HCEC 1CT (cell line): ENCODE measurements at places on chromosomes 13 and 19.
A peak's percentile ranks its signal among the peaks of the same experiment; 100 is the strongest.

DNA sequence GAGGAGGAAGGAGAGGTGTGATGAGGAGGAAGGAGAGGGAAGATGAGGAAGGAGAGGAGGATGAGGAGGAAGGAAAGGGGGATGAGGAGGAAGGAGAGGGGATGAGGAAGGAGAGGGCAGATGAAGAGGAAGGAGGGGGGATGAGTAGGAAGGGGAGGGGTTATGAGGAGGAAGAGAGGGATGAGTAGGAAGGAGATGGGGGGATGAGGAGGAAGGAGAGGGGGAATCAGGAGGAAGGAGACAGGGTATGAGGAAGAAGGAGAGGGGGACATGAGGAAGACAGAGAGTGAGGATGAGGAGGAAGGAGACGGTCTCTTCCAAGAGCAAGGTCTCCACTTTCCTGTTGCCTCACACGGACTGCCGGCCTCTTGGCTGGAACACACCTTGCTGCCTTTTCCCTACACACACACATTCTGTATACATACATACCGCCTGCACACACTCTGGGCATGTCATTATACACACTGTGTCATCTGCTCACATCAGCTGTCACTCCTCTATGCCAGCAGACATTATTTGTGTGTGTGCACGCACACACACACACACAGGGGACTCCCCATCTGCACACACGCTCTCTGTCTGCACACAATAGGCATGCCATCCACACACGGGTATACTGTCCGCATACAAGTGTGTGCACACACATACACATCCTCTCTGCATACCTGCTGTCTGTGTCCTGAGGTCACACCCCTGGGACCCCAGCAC is 11.1 kb upstream of the VSTM2B start:
- DNase-seq, result no peak

DNA sequence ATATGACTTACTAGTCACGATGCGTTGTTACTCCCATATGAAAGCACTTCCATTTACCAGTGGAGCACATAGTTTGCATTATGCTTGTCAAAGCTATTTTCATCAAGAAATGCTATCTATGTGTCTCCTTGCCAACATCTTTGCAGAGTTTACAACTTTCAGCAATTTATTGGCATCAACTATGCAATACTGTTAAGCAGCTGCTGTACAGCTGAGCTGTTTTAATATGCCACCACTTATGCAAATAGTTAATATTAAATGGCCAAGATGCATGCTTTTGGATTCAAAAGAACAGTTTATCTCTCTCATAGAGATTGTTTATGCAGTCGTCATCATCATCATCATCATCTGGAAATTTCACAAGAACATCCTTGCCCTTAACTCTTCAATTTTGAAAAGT is 67.9 kb upstream of the KLF5 start:
- no peak for DNase-seq

- DNase-seq, result no peak
These were observed 14.0 kb downstream of the KLK4 start for GRCh38 chr19:50897191-50897607.

DNA sequence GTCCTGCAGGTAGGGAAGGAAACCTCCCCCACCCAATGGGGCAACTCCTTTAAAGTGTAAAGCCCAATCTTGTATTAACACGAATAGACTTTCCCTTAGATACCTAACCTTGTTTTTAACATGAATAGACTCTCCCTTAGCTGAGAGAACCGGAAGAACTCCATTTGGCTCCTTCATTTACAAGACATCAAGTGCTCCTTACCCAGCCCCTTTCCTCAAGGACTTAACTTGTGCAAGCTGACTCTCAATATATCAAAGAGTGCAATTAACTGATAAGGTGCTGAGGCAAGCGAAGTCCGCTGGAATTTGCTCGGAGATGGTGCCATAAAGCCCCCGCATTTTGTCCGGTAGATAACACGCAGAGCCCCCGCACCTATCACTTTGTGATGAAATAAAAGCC is 9.9 kb upstream of the ZNF90 start:
- DNase-seq, result no peak

GRCh38 chr19:56145698-56146097 is 4.6 kb downstream of the ZNF444 start:
- no peak for DNase-seq

- no peak for DNase-seq
These were observed 6.8 kb downstream of the F2RL3 start for GRCh38 chr19:16895467-16896145.

DNA sequence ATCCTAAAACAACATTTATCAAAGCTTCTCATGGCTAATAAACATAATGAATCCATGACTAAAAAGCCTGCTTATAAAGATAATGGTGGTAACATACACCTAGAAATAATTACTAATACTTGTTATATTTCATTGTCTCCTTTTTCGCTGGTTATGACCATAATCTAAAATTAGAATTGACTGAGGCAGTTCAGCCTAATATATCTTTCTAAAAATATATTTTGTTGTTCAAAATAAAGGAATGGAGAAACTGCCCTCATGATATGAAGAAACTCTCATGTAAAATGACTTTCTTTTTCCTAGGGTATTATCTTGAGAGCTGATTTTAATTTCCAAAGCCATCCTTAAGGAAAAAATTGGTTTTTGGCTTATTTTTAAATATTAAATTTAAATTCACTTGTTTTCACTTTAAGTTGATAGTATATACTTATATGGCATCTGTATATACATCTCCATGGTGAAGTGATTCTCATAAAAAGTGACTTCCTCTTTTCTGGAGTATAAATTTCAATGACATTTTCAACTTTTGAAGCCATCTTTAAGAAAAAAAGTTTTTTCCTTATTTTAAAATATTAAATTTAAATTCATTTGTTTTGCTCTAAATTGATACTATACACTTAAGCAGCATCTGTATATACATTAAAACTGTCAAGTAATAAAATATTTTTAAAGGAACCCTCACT is 204.6 kb downstream of the VWA8 start:
- DNase-seq, result no peak

DNA sequence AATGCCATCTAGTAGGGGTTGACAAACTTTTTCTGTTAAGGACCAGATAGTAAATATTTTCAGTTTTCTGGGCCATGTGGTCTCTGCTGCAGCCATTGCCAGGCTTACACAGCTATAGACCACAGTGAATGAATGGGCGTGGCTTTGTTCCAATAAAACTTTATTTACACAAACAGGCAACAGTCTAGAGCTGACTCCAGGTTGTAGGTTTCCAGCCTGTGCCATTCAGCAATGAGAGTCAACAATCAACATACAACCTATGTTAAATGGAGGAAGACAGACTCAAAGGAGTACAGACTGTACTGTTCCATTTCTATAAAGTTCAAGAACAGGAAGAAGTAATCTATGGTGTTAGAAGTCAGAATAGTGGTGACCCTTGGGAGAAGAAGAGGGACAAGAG is 15.2 kb upstream of the IZUMO2 start:
- no peak for DNase-seq

DNA sequence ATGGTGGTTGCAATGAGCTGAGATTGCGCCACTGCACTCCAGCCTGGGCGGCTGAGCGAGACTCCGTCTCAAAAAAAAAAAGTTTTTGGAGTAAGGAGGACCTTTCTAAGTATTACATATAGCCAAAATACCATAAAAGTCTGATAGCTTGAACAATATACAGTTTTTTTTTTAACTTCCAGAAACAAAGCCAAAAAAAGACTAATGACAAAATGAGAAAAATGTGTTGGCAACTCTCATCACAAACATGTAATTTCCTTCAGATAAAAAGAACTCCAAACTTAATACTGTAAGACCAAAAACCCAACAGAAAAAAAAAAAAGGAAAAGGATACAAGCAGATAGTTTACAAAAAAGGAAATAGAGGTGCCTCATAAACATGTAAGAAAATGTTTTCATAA is 68.2 kb upstream of the MED4 start:
- DNase-seq, result no peak

DNA sequence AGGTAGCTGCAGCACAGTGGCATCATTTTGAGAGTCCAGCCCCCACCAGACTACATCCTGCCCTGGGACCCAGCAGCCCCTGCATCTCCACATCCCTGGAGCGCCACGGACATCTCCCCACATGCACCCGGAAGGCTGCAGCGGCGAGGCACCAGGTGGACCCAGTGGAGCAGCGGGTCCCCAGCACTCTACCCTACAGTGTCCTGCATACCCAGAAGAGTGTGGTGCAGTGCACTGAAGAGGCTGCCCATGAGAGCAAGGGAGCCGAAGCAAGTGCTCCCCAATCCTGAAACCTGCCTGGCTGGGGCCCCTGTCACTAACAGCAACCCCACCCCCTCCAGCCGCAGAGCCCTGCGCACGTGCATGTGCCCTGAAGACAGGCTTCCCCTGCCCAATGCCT is 21.3 kb upstream of the SLC7A9 start:
- DNase-seq, result no peak

GRCh38 chr13:27833206-27833605 is 40.9 kb downstream of the GSX1 start:
- DNase-seq, result no peak

GRCh38 chr19:41860419-41861115 is 512 bp downstream of the RPS19 start:
- DNase-seq, result no peak

GRCh38 chr19:7706955-7707456 is 5.1 kb upstream of the FCER2 start:
- no peak for DNase-seq

- peak; percentile 56 for DNase-seq
These were observed 634.6 kb upstream of the ARGLU1 start for GRCh38 chr13:107202371-107203023.

DNA sequence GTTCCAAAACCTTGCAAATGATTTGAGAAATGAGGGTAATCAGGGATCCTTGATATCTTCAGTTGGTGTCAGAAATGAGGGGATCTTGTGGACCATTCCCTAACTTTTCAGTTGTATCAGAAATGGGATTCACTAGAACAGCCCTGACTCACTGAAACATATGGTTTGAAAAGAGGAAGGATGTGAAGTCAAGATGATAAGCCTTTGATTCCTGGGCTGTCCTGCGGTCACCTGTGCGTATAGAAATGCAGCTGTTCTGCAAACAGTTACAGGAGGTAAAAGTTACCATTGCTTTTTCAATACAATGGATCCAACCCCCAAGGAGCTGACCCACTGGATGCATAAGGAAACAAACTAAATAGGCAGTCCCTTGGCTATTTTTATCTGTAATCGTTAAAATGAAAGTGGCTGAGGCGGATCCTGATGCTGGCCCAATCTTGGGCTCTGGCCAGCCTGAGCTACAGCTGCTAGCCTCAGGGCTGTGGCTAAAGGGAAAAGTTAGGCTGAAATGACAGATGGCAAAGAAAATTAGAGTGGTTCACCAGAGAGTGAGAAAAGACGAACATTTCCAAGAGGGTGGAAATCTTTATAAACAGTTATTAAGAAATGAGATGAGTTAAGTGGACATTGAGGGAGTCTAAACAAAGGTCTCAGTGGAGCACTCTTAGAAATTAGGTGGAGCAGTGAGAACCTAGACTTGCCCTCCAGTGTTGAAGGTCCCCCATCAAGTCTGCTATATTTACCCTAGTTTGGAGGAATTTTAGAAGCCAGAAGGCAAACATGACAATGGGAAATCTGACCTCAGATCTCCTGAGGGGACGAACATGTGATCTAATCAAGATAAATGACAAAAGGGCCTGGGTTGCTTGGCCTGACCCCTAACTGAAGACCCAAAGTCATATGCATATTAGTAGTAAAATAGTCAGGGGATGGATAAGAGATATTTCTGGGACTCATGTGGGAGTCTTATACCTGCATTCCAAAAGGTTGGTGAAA is 7.6 kb downstream of the SIGLECL1 start:
- no peak for DNase-seq

DNA sequence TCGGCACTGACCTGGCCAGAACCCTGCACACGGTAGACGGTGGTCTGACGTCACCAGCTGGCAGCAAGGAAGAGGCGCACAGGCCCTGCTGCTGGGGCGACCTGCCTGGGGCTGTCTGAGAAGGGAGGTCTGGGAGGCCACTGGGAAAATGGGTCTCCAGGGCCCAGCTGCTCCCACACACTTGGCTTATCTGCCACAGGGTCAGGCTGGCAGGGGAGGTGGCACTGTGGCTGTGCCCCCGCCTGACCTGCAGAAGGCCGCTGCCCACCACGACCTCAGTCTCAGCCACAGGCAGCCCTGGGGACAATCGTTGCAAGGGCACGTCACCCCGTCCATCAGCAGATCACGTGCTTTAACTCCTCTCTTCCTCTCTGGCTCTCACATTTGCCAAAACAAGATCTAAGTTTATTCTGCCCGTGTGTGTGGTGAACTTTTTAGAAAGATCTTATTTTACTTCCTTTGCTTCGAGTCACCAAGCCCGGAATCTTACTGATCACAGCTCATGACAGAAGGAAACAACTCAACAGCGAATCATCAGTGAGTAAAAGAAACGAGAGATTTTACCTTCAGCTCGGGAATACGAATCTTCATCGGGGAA is 45.2 kb upstream of the RANBP3 start:
- peak; percentile 61 for DNase-seq

DNA sequence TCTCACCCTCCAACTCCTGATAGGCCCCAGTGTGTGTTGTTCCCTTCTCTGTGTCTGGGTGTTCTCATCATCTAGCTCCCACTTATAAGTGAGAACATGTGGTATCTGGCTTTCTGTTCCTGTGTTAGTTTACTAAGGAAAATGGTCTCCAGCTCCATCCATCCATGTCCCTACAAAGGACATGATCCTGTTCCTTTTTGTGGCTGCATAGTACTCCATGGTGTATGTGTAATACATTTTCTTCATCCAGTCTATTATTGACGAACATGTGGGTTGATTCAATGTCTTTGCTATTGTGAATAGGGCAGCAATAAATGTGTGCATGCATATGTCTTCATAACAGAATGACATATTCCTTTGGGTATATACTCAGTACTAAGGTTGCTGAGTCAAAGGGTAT is 1397.0 kb downstream of the UQCRFS1 start:
- DNase-seq, result no peak

DNA sequence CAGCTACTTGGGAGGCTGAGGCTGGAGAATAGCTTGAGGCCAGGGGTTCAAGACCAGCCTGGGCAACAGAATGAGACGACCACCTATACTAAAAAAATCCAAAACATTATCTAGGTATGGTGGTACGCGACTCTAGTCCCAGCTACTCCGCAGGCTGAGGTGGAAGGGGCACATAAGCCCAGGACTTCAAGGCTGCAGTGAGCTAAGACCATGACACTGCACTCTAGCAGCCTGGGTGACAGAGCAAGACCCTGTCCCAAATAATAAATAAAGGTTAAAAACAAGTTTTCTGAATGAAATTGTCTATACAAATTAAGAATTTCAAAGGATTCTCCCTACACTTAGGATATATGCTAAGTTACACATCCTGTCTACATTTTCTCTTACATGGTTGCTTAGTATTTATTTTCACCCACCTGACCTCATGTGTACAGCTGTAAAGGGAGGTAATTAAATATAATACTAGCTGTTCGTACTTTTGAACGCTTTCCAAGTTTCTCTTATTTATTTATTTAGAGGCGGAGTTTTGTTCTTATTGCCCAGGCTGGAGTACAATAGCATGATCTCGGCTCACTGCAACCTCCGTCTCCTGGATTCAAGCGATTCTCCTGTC is 1.6 kb downstream of the SLC25A30 start:
- DNase-seq, result no peak
